Activated CD4-positive, CD25-positive, alpha-beta regulatory T cell treated with anti-CD3 and anti-CD28 coated beads, Interleukin-2, amount 50 U/mL, for 24 hours (primary cell): ENCODE measurements at places on chromosomes 11 and 22.

GRCh38 chr11:2072551-2073261 is 66.5 kb downstream of the IGF2 start:
- no peak for ATAC-seq

DNA sequence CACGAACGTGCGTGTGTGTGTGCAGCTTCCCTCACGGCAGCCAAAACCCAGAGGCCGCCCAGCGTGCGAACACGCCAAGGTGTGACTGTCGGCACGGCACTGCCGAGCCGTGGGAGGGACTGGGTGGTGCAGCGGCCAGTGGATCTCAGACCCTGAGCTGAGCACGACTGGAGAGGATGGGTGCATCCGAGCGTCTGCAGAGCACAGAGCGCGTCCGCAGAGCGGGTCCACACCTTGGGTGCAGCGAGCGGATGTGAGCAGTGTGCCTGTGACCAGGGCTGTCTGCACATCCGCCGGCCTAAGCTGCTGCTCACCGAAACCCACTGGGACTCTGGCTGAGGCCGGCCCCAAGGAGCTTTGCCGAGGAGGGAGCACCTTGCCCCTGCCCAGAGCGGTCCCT is 22.7 kb downstream of the PTDSS2 start:
- no peak for ATAC-seq

DNA sequence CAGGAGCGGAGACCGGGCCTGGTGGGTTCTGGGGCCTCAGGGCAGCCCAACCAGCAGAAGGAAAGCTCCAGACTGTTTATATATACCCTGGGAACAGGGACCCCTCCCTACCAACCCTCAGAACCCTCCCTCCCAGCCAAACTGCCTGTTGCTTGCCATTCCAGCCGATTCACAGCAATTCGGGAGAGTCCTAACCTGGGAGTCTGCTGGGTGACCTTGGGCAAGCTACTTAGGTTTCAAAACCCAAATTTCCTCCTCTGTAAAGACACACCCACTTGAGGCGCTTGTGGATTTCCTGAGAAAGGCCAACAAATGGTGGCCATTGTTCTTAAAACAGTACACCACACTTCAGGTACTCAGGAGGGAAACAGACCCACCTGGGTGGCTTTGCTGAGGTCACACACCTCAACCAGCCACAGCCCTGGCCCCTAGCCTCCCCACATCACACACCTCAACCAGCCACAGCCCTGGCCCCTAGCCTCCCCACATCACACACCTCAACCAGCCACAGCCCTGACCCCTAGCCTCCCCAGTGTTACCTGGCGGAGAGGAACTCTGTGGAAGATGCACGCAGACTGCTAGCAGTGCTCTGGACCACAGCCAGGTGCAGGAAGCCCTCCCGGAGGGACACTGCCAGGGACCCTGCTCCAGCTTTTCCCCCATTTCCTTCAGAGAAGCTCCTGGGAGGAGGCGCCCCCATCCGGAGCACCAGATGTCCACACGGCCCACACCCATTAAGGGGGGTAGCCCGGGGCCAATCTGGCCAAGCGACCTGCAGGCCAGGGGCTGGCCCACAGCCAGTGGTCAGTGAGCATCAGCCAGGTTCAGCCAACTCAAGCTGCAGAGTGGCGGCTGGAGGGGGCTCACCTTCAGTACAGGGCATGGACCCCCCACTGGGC is 6.2 kb downstream of the SHISA8 start:
- no peak for ATAC-seq

DNA sequence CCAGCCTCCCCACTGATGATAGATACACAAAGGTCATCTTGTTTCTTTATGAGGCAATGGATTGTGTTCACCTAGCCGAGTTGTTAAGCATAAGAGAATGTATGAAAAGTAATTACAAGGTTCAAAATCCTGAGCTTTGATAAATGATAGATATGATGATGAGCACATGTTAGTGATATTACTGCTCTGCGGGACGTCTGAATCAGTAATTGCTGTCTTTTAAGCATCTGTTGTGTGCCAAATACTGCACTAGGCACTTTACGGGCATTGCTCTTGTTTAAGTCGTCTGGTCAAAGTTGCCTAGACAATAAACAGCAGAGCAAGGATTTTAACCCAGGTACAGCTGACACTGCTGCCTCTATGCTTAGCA is 559 bp upstream of the RNF141 start:
- ATAC-seq, result no peak

GRCh38 chr22:38110008-38110862 is at the start of gene BAIAP2L2:
Gene BAIAP2L2, minus strand, starts transcription at chr22:38110684. Its CDS starts 159 bp downstream, at chr22:38110525.
- no peak for ATAC-seq

DNA sequence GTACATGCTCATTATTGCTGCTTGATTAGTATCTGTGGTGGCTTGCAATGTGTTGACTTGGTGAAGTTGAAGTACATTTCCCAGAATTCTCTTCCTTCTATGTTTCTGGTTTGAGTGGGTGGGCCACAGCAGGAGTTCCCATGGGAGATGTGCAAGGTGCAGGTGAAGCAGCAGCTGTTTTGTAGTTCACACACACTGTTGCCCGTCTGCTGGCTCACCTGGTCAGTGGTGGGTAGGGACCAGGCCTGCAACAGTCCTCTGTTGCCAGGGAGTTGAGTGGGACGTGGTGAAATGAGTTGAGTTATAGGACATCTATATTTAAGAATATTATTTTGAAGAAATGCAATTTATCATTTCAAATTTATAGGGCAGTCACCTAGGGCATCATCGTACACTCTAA is 417.4 kb downstream of the TMEM135 start:
- no peak for ATAC-seq

- peak; percentile 25 for ATAC-seq
Measured at GRCh38 chr22:25485626-25486545, 78.6 kb upstream of the GRK3 start.

DNA sequence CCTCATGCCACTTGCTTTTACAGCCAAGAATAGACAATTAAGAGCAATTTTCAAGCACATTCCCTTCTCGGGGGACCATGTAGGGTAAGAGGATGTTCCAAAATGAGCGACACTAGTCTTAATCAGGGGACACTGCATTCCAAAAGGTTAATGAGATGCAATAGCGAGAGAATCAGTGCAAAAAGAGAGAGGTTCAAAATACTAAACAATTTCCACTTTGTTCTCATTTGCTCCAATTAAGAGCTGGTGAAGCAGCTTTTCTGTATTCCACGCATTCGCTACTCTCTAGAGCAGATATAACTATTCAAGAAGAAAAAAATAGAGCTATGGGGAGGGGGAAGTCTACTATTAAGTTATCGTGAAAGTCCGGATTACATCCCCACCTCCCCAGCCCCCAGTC is 811 bp downstream of the LRRC4C start:
- no peak for ATAC-seq

DNA sequence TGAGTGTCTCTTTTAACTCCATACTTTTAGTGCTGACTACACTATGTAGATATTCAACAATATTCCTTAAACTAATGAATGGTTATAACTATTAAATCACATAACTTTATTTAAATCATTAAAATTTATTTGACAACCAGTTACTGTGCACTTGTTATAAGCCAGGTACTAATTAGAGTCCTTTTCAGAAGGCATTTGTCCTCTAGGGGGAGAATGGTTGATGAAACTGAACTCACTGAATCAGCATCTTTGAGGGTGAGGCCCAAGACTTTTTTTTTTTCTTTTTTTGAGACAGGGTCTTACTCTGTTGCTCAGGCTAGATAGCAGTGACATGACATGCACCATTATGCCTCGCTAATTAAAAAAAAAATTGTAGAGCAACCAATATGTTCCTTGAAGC is 515.6 kb upstream of the CCDC90B start:
- ATAC-seq, result no peak

- ATAC-seq, result peak; percentile 57
Measured at GRCh38 chr11:131691181-131692041, 321.0 kb downstream of the NTM start.

DNA sequence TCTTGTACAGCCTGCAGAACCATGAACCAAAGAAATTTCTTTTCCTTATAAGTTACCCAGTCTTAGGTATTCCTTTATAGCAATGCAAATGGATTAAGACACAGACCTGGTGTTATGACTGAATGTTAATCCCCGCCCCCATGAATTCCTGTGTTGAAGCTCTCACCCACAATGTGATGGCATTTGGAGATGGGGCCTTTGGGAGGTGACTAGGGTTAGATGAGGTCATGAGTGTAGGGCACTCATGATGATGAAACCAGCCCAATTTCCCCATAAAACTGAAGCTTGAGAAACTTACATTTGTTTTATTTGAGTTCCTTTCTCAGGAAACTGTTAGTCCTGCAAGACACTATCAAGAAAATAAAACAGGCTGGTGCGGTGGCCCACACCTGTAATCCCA is 115.8 kb upstream of the THY1 start:
- ATAC-seq, result no peak

GRCh38 chr11:28834877-28835276 is 726.7 kb downstream of the METTL15 start:
- no peak for ATAC-seq

GRCh38 chr11:110837603-110838002 is 125.4 kb upstream of the ARHGAP20 start:
- no peak for ATAC-seq
